Neural progenitor cell (in vitro differentiated cells): ENCODE measurements at places on chromosomes 5 and 9. TPM values are rescaled to one million over a fixed set of nuclear protein-coding genes. Genes with fewer than 3 reads are reported as not detected.

The MBLAC2 gene
- total RNA-seq, result 5.1 and 5.7 TPM in 2 replicates

The BBLN gene
- total RNA-seq, result 69.4 and 228 TPM in 2 replicates

The MUSK gene
- total RNA-seq, result 0.22 and 0.24 TPM in 2 replicates

The PCA3 gene
- 0.30 and 0.56 TPM in 2 replicates for total RNA-seq

The KLHL9 gene
- total RNA-seq, result 33.5 and 42.0 TPM in 2 replicates

The SPATA31D4 gene
- total RNA-seq, result not detected in 2 replicates

DNA sequence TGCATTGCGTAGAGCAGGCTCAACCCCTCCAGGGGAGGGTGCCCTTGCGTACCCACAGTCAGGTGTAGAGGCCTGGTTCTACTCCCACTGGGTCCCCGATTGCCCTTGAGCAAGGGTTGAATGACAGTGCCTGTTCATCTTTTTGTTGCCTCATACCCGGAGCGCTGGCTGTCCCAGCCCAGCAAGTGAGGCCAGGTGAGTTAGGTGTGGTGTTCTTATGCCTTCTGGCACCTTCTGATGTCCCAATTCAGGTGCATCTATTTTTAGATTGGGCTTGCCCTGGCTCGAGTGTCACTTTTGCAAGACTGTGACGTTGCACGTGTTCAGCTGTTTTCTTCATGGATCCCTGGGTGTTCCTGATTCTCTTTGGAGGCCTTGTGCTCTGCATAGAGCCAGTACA is 257.8 kb downstream of the GOLPH3 start:
- no peak for DNase-seq

- DNase-seq, result peak; percentile 95
Observed at GRCh38 chr9:101028346-101029314, at the start of gene PLPPR1. Gene PLPPR1 (plus strand): TSS chr9:101028727.

DNA sequence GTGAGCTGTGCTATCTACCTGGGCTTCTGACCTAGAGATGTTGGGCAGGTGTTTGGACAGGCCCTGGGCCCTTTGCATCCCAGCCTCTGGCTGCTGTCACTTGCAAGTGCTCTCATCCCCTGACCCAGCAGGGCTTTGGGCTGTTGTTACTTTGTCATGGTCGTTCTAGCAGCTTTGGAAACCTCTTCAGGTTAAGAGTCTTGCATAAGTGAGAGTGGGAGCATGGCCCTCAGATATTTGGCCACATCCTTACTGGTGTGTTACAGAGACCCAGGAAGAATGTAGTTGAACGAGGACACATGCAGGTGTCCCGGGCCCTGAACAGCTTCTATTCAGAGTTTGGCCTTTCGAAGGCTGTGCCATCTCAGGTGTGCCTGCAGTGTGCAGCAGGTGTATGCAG is 4.5 kb downstream of the TENT4A start:
- no peak for DNase-seq

- DNase-seq, result no peak
Observed at GRCh38 chr5:100517301-100517974, 17.7 kb upstream of the FAM174A start.

DNA sequence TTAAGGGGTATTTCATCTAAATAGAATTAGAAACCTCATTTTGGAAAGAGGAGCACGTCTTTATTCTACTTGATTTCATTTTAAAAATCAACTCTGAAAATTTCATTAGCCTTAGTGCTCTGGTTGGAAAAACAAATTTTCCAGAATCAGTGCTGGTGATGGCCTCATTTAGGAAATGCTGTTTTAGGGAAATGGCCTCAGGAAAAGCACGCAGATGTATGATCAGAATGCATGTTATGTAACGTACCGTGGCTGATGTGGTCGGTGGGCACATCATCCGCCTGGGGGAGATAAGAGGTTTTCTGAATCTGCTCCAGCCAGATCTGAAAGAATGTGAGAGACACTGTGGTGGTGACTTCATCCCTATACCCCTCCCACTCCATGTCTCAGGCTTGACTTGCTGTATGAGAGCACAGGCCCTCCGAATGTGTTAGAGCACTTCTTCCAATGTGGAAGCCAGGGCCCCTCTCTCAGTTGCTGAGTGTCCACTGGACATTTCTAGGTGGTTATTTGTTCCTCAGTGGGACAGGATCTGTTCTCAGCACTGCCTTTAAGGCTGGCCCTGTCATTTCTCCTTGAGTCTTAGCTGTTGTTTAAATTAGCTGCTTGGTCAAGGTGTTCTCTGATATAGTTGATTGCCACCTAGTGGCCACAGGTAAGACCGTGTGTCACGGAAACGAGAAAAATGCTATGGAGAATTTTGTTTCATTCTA is 96.5 kb downstream of the ARHGAP26 start:
- DNase-seq, result peak; percentile 81

- DNase-seq, result no peak
Observed at GRCh38 chr9:73180403-73180802, 28.7 kb downstream of the ANXA1 start.

GRCh38 chr5:42593591-42593990 is 163.0 kb upstream of the CCDC152 start:
- no peak for DNase-seq

DNA sequence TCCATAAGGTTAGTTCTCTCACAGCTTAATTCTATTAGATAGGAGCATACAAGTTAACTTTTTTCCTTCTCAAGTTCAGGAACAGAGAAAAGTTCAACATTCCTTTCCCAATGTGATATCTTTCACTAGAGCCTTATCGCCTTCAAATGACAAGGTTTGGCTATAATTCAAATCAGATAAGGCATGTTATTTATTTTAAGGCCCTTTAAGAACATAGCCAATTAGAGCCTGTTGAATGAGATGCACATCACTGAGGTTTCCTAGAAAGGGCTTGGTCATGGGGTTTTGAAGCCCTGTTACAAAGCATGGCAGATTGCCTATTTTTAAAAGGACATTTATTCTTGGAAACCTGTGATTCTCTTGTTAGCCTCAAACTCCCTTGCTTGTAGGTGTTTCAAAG is 123.4 kb downstream of the BASP1 start:
- DNase-seq, result no peak

DNA sequence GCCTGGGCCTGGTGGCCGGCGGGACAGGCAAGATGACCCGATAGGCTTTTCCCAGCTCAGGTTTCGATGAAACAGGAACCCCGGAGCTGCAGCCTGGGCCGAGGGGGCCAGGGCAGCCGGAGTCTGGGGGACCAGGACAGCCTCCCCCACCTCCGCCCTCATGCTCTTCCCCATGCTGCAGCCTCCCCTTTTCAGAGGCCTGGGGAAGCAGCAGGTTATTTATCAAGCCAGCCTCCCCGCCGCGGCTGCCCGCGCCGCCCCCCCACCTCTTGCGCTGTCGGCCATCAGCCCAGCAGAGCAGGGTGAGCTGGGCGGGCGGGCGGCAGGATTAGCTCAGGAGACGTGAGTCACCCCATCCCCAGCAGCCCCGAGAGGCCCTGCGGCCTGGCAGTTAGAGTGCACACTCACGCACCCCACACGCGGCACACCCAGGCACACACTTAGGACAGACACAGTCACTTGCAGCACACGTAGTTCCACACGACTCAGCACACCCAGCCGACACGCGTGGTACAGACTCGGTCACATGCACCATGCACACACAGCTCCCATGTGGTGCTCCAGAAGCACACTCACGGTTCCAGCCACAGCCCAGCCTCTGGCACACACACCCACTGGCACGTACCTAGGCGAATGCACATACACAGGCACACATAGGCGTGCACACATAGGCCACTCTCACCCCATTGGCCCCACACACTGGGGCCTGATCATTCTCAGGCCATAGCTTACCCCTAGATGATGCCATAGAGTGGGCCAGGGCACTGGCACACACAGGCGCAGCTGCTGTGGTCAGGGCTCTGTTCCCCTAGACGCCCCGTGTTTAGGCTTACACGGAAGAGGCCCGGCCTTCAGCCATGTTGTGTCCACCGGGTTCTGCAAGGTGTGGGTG is 13.0 kb downstream of the CXXC5 start:
- peak; percentile 63 for DNase-seq

DNA sequence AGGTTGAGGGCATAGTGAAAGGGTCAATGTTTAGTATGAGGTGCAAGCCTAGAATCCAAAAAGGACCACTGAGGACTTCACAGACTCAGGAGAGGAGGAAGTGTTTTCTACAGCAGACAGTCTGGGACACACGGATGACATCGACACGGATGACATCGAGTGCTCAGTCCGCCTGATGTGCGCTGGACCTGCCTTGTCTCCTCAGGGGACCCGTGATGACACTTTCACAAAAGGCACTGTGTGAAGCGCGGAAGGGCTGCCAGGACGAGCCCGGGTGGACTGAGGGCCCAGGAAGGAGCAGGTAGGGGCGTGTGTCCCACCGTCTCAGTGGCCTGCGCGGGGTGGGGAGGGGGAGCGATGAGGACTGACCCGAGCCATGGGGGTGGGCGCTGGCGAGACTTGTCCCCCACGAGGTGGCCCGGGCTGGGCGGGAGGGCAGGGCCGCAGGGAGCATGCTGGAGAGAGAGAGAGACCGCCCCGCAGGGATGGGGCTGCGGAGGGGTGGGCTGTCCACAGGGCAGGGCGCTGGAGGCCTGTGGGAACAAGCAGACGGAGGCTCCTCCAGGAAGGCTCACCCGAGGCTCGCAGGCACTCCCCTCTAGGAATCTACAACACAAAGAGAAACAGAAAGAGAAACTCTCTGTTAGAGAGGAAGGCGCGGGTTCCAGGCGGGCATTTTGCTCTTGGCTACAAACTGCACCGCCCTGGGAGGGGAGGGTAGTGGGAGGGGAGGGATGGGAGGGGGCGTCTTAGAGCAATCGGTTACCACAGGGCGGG is 54.9 kb downstream of the USP20 start:
- peak; percentile 56 for DNase-seq

GRCh38 chr5:127352068-127352467 is 61.5 kb downstream of the MEGF10 start:
- DNase-seq, result no peak

DNA sequence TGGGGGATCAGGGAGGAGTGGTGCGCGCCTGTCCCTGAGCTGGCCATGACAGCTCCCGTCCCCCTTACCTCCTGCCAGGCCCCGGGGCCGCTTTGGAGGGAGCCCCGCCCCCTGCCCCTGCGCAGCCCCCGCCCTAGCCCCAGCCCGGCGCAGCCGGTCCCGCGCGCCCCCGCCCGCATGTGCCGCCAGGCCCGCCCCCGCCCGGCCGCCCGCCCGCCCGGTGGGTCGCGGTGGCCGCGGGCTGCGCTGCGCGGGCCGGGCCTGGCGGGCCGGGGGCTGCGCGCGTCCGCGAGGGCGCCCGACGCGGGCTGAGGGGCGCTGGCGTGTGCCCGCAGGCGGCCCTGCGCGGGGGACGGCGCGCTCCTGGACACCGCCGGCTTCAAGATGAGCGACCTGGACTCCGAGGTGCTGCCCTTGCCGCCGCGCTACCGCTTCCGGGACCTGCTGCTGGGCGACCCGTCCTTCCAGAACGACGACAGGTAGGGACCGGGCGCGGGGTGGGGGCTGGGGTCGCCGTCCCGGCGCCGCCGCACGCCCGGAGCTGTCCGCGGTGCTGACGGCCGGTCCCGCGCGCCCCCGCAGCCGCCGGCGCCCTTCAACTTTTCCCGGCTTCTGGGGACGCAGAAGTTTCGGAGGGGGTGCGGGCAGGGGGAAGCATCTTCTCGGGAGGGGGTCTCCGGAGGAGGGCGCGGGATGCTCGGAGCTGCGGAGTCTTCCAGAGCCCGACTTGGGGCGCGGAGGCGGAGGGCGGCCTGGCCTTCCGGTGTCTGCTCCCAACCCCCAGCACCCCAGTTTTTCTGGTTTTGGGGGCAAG is 12.5 kb downstream of the KCNT1 start:
- DNase-seq, result peak; percentile 85
